CD4-positive, CD25-positive, alpha-beta regulatory T cell (primary cell): ENCODE measurements at places on chromosomes 6 and 20. TPM values are rescaled to one million over a fixed set of nuclear protein-coding genes. Genes with fewer than 3 reads are reported as not detected.

FLRT3 gene
- not detected for polyA plus RNA-seq

ABHD16B gene
- polyA plus RNA-seq = not detected

CRYBG1 gene
- polyA plus RNA-seq = 16.4 TPM

TINAG gene
- polyA plus RNA-seq = not detected

IL17F gene
- polyA plus RNA-seq = not detected

NRN1 gene
- polyA plus RNA-seq = not detected

PARD6B gene
- polyA plus RNA-seq = 0.79 TPM

PRPH2 gene
- polyA plus RNA-seq = 0.18 TPM

COL10A1 gene
- not detected for polyA plus RNA-seq

APCDD1L gene
- polyA plus RNA-seq = 0.62 TPM

TBP gene
- 15.6 TPM for polyA plus RNA-seq

DEFB132 gene
- polyA plus RNA-seq = not detected
